ENCODE measurements at places on chromosomes 6 and 20. TPM values are rescaled to one million over a fixed set of nuclear protein-coding genes. Genes with fewer than 3 reads are reported as not detected.

- DNase-seq = no peak
Observed at GRCh38 chr6:150177952-150178520, 35.2 kb downstream of the PPP1R14C start.

Gene CDK19
- total RNA-seq = 40.8 TPM

DNA sequence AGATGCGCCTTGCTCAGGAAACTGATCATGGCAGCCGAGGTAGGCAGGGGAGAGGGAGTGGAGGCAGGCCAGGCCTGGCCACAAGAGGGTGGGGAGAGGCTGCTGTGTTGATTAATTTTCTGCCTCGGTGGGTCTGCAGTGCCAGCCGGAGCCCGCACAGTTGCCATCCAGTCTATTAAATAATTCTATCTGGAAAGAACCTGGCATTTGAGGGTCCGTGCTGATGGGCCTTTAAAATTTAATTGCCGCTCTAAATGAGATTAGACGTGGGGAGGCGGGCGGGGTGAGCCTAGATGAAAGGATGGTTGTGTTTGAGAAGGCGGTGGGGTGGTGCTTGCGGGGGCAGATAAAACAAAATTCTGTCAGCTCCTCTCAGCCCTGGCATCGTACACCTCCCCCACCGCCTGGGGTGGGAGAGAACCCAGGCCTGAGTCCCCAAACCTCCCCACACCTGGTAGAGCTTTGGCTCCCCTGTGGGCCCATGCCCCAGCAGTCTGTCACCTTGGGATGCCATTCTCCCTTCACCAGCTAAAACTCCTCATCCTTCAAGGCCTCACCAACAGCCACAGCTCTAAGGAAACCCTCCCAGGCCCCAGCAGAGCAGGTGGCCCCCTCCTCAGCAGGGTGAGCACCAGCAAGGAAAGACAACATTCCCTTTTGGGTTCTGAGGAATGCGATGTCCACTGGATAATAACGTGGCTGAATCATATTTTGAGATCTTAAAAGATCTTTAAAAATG is 167.3 kb downstream of the GRM4 start:
- no peak for DNase-seq

GRCh38 chr6:46452312-46452917 is 38.8 kb downstream of the RCAN2 start:
- no peak for DNase-seq

Gene THEMIS
- not detected for total RNA-seq

Gene CSTF1
- total RNA-seq = 56.0 TPM

All from OCI-LY7 (cell line).